ENCODE measurements at places on chromosomes 2 and 18.
A peak's percentile ranks its signal among the peaks of the same experiment; 100 is the strongest.

DNA sequence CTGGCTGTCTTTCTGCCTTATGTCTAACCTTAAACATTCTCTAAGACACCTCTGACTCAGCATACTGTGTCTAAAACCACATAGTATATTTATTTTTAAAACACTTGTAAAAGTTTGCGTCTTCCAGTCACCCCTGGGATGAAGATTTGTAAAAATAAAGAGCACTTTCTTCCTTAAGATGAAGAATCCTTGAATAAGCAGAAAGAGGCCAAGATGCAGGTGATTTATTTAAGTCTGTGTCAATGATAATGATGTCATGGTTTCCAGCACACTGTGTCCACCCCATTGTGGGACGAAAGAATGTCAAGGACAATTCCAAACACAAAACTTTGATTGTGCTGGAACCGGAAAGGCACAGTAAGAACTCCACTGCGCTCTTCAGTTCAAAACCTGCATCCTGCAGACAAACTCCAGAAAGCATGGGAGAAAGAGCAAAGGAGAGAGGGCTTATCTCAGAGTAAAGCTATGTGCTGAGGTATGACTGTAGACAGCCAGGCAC is 92.9 kb downstream of the ZEB2 start:
- DNase-seq: no peak

GRCh38 chr2:10538224-10538894 is 90.2 kb upstream of the ODC1 start:
- DNase-seq: no peak

GRCh38 chr2:200243441-200243840 is 63.1 kb upstream of the SPATS2L start:
- no peak for DNase-seq

DNA sequence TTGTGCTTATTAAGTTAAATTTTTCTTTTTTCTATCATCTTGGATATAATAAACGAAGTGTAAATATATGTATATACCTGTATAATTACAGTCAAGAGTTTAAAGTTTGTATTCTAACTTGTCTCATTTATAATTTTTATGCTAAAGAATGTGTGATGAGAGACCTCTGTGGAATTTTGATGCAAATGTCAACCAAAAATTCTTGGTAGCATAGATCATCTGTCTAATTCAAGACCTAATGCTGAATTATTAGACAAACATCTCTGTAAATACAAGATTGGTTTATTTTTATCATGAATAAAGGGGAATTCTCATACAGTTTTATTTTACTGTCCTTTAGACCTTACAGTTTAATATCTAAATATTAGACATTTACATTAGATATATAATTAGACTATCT is 149.2 kb upstream of the VWC2L start:
- DNase-seq: no peak

DNA sequence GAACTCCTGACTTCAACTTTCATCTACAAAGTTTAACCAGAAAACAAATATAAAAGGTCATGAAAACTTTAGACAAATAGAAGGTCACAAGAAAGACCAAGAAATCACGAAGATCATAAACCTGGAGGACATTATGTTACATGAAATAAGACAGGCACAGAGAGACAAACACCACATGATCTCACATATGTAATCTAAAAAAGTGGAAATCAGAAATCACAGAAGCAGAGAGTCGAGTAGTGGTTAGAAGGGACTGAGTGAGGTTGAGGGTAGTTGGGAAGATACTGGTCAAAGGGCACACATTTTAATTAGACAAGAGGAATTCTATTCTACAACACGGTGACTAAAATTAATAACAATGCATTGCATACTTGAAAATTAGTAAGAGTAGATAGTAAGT is 1.4 kb downstream of the GCFC2 start:
- DNase-seq: no peak

DNA sequence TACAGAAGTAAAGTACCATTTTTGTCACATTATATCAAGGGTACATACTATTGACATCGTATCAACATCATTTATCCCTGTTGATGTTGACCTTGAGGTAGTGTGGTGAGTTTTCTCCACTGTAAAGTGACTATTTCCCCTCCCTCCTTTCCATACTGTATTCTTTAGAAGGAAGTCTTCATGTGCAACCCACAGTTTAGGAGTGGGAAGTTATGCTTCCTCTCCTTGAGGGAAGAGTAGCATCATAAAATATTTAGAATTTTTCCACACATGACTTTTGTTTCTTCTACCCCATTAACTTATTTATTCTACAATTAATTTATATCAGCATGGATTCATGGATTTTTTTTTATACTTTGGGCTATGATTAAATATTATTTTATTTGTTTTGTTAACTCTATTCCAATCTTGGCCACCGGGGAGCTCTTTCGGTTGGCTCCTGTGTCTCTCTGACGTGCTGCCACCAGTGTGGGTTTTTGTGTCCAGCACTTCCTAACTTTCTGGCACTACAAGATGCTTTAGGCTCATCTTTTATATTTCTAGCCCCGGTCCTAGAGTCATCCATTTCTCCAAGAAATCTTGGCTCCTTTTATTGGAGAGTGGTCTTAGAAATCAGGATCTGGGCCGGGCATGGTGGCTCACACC is 19.0 kb downstream of the AQP12B start:
- no peak for DNase-seq

DNA sequence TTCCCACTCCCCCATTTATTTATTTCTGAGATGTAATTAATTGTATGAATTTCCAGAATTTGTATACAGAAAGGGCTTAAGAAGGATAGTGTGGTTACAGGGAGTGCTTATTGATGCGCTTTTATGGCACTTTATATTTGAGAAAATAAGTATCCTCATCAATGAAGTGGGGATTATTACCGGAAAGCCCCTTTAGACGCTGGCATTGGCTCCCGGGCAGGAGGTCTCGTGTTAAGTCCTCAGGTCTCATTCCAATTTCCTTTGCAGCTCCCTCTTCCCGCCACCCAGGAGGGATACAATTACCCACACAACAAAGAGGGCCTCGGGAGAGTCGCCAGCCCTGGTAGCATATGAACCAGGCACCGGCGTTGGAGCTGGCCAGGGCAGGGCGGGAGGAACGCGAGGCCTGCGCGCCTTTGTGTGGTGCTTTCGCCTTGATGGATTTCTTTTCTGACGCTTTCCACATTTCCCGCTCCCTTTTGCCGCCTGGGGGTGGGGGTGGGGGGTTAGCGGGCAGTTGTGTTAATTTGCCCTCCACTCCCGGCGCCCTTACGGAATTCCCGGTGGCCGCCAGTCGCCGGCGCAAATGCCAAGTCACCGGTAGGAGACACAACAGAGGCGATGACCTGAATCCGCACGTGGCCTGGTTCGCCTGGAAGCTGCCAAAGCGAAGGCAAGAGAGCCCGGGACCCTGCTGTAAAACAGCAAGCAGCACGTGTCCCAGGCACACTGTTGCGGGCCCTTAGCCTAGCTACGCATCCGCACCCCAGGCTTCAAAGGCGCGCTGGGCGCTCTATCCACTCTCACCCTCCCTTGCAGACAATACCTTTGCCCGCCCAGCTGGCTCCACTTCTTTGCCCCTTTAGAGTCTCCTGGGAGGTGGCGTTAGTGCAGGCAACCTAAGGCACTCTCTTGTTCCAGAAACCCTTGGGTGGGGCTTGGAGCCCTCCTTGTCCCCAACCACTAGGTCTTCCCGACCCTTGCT is 3.3 kb downstream of the GAD1 start:
- no peak for DNase-seq

GRCh38 chr2:479031-479430 is 191.1 kb upstream of the ALKAL2 start:
- DNase-seq: no peak

- no peak for DNase-seq
Measured at GRCh38 chr2:230318190-230319121, 8.5 kb upstream of the SP140L start.

- peak; percentile 14 for DNase-seq
Measured at GRCh38 chr2:20590704-20591515, 60.0 kb downstream of the HS1BP3 start.

- DNase-seq: no peak
Measured at GRCh38 chr2:178756843-178757242, 50.4 kb downstream of the TTN start.

DNA sequence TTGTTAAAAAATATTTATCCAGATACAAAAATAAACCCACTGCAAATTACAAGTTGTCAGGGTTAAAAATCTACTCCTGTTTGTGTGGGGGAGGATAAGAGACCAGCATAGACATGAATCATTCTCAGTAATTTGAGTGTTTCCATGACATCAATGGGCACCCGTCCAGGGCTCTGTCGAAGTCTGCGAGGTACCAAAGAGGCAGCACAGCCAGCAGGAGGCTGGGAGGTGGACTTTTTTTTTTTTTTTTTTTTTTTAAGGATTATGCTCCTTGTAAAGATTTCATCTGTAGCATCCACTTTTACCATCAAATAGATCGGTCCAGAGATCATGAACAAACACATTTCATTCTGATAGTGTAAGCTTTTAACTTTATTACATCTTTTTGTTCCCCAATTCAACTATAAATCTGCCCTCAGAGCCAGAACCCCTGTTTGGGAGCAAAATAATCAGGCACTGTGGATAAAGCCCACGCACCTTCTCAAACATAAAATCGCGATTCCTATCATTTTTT is 182.0 kb downstream of the TCF4 start:
- no peak for DNase-seq

GRCh38 chr2:86541334-86541733 is 21.9 kb downstream of the CHMP3 start:
- DNase-seq: no peak

DNA sequence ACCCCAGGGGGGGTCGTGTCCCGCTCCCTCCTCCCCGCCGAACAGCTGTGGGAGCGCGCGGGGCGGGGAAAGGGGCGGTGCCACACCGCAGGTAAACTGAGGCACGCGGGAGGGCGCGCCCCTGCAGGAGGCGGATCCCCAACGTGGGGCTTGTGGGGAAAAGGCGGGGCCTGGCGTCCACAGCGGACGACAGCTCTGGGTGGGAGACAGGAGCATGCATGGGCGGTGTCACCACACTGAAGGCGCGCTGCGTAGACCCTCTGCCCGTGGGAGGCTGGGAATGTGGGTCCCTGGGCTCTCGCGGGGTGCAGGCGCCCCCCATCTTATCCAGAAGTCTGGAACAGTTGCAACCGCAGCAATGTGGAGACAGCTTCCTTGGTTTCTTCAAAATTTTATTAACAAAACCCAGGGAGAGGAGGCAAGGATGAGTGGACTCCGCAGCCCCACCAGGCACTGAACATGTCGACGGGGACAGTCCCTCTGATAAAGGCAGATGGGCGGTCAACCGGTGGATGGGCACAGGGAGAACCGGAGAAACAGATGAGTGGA is 723 bp upstream of the MBD1 start:
- DNase-seq: no peak

- no peak for DNase-seq
Measured at GRCh38 chr2:47310801-47311560, 92.0 kb upstream of the MSH2 start.

DNA sequence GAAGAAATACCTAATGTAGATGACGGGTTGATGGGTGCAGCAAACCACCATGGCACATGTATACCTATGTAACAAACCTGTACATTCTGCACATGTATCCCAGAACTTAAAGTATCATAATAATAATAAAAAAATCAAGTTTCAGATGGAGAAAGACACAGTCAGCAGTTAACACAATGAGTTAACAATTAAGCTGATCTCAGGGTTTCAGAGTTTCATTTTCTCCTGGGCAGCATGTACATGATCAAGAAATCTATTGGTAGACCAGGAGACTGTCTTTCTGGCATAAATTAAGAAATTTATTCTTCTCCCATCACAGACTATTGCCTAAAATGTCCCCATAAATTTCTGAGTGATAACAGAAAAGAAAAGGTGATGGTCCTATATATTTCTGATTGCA is 155.3 kb downstream of the RAD51AP2 start:
- no peak for DNase-seq

DNA sequence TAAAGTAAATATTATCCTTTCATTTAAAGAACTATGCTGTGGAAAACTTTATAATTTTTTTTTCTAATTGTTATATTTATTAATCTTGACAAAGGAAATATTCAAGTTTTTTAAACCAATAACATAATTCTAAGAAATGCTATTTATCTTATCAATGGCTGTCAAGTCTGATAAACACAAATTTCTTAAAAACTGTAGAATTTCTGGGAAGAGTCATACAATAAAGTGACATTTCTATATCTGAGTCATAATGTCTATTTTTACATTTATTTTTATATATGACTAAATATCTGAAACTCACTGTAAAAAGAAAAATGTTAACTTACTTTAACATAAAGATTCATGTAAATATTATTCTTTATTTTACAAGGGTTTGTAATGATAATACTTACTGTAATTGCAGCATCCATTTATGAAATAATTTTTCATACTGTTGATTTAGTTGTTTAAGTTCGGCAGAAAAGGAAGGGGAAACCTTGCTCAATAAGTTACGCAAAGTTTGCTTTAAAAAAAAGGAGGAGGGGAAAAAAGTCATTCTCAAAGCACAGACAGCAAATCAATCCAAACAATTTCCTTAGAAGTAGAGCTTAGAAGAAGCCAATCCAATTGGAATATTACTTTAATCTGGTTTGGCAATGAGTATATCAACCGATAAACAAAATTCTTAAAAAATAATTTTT is 32.4 kb downstream of the ORC2 start:
- DNase-seq: no peak

- no peak for DNase-seq
Measured at GRCh38 chr2:68263632-68264031, 11.3 kb upstream of the PPP3R1 start.

DNA sequence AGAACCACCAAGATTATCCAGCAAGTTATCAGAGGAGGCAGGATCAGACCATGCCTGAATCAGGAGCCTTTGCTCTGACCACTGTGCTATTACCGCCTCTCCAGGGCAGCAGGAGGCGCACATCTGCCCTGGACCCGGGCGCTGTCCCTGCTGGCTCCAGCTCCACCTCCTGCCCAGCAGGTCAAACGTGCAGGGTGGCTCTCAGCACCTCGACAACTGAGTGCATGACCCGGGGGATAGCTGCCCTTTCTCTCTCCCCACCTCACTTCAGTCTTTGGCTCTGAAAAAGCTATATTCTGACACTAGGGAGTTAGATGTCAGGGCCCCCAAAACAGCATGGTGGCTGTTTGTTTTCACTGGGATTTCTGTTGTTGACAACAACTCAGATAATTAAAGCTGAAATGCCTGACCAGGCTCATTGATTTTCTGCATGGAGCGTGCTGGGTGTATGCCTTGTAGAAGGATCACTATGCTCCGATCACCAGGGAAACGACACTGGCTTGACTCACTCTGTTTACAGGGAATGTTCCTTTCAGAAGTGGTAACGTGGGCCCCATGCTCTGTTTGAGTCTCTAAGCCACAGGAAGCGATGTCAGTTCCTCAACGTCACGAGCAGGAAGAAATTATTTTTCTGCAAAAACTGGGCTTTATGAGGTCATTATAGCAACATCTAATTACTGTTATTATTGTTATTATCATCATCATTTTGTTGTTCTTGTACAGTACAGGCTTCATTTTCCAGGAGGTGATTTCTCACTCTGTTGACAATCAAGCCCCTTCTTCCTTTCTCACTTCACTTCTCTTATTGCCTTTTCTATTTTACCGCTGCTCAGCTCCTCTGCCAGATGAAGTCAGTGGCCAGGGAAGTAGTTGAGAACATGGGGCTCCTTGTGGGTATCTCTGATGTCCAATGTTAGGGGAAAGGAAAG is 125.6 kb downstream of the PLB1 start:
- peak; percentile 72 for DNase-seq

- DNase-seq: no peak
Measured at GRCh38 chr2:137172162-137172561, 406.8 kb downstream of the THSD7B start.
